Naive thymus-derived CD8-positive, alpha-beta T cell (primary cell): ENCODE measurements at places on chromosomes 12 and 14.

- DNase-seq = no peak
These were observed 177.0 kb upstream of the PRMT8 start for GRCh38 chr12:3313675-3314663.

DNA sequence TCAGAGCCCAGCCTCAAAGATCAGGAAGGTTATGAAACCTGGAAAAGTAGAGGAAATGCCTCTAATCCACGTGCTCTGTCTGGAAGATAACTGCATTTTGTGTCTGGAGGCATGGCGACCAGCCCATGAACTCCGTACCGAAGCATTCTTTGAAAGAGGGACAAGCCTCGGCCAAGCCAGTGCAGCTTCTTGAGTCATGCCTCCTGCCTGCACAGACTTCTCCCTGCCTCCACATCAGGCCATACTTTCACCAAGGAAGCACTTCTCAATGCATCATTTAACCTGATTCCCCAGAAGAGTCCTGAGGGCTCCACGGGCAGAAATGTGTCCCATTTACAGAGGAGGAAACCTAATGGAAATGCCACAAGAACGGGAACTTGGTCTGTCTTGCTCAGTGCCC lies 3.4 kb downstream of the ACTN1 start:
- DNase-seq = no peak

DNA sequence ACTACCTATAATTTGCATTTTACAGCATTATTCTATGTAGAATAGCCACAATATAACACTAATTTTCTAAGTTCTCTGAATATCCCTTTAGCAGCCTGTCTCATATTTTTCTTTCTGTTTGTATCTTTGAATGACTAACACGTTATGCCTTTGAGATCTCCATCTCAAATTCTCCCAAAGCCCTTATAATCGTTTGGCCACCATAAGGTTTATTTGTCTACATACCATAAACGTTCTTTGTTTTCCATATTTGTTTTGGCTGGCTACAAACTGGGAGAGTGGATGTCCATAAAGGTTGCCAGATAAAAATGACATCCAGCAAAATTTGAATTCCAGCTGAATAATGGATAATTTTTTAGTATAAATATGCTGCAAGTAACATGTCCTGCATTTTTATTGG lies 203.7 kb downstream of the STXBP6 start:
- no peak for DNase-seq

GRCh38 chr12:130747867-130748740 lies 32.0 kb upstream of the RIMBP2 start:
- peak; percentile 58 for DNase-seq

DNA sequence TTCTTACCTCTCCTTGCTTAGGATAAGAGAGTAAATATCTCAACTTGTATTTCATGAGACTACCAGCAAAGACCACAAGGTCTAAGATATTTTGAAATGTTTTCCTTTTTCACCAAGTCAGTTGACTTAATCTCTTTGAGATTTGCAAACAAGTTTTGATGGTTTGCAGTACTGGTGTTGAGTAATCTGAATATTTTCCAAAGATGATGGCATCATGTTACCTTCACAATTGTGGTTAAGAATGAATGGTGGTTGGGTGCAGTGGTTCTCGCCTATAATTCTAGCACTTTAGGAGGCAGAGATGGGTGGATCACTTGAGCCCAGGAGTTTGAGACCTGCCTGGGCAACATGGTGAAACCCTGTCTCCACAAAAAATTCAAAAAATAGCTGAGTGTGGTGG lies 225.7 kb downstream of the TMTC2 start:
- DNase-seq = no peak

DNA sequence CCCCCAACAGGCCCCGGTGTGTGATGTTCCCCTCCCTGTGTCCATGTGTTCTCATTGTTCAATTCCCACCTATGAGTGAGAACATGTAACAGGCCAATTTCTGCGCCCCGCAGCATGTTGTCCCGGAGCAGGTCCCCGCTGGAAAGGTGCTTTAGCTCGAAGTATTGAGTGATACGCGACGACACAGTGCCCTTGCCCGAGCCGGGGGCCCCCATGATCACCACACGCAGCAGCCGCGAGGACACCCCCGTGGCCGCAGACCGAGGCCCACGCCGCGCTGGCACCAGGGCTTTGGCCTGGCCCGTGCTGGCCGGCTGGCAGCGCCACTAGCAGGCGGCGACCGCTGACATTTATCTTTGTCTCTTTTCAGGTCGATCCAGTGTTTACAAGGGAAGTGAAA lies 91.7 kb downstream of the GLT1D1 start:
- DNase-seq = no peak

DNA sequence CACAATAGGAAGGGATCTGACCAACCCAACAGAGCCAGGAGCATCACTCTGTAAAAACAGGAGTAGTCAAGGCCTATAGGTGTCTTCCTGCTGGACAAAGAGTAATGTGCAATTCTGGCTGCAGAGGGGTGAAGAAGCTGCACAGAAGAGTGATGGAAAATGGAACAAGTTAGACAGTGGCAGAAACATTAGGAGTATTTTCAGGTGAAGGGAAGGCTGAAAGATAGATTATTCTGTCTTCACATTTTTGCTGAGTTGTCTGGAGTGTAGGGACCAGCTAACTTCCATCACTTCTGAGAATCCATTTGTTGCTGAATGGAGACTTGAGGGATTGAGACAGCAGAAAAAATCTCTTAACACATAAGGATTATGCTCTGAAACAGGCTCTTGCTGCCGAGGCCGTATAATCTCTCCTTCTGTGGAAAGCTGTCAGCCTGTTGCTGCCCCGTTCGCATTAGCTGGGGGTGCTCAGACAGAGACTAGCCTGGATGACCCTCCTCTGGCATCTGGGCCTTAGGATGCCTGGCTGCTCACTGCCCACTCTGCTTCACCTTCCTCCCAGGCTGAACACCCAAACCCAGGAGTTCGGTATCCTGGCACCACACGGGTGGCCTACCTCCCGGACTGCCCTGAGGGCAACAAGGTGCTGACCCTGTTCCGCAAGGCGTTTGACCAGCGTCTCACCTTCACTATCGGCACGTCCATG lies 3.1 kb upstream of the ARHGEF25 start:
- no peak for DNase-seq

GRCh38 chr12:127607146-127607725 lies 659.7 kb upstream of the TMEM132C start:
- no peak for DNase-seq

DNA sequence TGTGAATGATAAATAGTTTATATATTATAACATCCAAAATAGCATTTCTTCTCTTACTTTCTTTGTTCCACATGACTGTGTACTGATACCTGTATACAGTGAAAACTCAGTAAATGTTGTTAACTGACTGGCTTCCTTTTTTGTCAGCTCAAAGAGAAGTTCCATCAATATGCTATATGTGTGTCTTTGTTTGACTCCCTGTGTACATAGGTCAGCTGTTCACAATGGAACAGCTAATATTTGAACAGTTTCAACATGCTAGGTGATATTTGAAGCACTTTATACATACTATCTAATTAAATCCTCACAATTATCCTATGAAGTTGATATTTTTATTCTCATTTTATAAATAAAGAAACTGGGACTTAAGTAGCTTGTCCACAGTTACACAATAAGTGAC lies 15.3 kb upstream of the KICS2 start:
- no peak for DNase-seq

- no peak for DNase-seq
These were observed 70.9 kb downstream of the MON2 start for GRCh38 chr12:62537551-62537950.

DNA sequence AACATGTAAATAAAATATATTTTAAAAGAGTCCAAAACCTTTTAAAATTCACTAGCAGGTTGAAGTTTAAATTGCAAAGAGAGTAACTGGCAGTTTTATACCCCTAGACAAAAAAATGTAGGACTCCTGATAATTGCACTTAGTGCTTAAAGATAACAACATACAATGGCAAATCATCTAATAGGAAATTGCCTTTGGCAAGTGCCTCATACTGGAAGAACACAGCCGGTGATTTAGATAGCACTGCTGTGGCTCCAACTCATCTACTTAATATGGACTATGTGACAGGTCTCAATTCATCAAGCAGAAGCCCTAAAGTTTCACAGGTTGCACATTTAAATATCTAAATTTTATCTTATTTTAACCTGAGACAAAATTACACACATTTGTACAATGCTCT lies 13.4 kb downstream of the C12orf50 start:
- DNase-seq = no peak

- DNase-seq = peak; percentile 5
These were observed 781 bp downstream of the NPAS3 start for GRCh38 chr14:32939254-32940065.

- DNase-seq = no peak
These were observed 29.7 kb downstream of the TMCC3 start for GRCh38 chr12:94620621-94621020.

- no peak for DNase-seq
These were observed 310.2 kb downstream of the MDGA2 start for GRCh38 chr14:47365233-47365632.

GRCh38 chr12:57817261-57817989 lies 1.1 kb downstream of the AVIL start:
- DNase-seq = no peak

GRCh38 chr12:132530447-132530846 lies 40.5 kb downstream of the FBRSL1 start:
- DNase-seq = no peak
